ENCODE measurements at places on chromosomes 4 and X.

GRCh38 chr4:164070625-164071024 lies 576.1 kb downstream of the TMA16 start:
- DNase-seq = no peak

DNA sequence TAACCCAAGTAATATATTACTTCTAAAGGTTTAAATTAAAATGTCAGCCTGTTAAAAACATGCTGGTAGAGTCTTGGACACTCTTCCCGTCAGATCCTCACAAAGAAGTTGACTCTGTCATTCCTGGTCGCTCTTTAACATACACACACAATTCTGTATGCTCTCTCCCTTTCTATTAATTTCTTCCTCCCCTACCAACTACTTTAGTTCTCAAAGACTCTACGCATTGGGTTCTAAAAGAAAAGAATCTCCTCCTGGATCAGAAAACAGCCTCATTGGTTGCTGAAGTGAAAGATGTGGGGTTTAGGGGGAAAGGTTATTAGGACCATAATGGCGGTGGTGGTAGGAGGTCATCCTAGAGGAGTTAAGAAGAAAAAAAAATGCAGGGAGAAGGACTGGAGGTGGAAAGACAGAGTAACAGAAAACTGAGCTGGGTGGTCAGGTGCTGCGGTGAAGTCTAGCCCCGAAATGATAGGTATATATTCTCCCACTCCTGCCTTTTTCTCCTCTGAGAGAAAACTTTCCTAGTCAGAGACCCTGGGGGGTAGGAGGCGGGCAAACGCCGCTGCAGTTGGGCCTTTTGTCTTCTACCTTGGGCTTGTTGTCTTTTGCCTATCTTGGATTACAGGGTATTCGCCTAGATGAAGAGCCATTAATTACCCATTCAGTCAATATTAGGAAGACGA lies 5.2 kb upstream of the PITX2 start:
- no peak for DNase-seq

DNA sequence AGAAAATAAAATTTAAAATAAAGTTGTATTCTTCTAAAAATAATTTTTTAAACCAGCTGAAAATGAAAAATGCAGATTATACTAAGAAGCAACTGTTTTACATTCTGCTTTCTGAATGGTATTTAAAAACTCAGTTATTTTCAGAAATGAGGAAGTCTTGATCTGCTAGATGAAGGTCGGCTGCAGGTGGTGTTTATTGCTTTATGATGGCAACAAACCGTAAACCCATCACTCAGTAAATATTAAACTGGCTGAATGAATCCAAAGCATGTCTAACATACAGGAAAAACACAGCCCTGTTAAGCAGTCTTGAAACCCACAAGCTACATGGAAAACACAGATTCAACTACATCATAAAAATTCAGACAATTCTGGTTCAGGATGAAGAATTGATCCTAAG lies 29.3 kb downstream of the DYNLT3 start:
- DNase-seq = no peak

- no peak for DNase-seq
These were observed 49.2 kb upstream of the SCRG1 start for GRCh38 chr4:173448103-173448502.

GRCh38 chrX:71082124-71082647 lies 13.5 kb upstream of the FOXO4 start:
- DNase-seq = no peak

- DNase-seq = peak; percentile 76
These were observed 98.7 kb downstream of the TMEM131L start for GRCh38 chr4:153564630-153565525.

DNA sequence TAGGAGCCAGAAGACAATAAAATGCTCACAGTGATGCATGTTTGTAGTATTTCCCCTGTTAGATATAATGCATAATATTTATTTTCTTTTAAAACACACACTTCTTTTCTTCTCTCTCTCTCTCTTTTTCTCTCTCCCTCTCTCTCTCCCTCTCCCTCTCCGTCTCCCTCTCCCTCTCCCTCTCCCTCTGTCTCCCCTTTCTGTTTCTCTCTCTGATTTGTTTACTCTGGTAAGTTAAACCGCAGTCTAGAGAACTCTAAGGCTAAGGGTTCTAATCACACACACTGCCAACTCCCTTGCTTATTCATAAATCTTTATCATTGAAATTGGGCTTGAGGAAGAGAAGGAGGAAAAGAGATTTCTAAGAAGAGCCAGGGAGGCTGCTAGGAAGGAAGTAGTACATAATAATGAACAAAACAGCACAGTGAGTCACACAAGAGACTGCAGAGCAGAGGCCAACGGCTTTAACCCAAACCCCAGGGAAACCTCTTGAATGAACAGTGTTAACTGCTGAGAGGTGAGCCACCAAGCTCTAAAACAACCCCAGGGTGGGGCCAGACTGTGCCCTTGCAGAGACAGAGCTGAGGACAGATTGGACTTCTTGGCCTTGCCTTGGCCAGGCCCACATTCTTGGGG lies 9.1 kb upstream of the PHOX2B start:
- DNase-seq = no peak

DNA sequence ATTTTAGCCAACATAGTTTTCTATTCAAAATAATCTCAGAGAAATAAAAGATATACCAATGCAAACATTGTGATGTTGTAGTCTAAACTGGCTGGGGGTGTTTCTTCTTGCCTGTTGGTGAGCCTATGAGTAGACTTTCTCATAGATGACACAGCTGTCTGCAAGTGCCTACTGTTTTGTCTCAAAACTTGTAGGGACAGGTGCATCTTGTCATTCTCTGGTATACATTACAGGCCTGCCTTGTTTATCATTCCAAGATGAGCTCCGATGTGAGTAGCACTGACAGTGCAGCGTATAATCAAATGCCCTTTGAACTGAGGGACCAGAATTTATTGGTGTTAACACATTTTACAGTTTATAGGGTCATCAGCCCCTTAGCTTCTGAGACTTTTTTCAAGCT lies 353.8 kb downstream of the PRDM5 start:
- no peak for DNase-seq

DNA sequence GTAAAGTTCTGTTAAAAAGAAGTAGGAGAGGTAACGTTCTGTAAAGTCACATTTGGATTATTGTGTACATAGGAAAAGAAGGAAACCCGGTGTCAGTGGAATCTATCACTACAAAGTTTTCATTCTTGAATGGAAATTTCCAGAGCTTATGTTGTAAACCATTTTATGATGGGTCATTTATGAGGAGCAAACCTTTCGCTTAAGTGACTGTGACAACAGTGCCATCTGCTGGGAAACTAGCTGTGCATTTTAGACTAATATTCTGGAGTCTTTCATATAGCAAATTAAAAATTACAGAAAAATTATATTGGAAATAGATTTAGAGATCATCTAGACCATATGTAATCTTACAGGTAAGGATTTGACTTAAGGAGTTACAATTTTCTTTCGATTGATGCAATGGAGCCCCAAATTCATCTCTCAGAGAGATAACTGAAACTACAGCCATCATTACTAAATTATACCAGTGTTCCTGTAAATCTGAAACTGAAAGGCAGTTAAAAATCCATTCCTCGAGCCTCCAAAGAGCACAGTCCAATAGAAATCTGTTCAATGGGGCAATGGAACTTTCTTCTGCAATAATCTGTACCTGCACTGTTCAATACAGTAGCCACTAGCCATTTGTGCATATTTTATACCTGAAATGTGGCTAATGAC lies 26.9 kb downstream of the ASB9 start:
- DNase-seq = no peak

GRCh38 chr4:147799986-147800555 lies 68.2 kb downstream of the ARHGAP10 start:
- DNase-seq = no peak

DNA sequence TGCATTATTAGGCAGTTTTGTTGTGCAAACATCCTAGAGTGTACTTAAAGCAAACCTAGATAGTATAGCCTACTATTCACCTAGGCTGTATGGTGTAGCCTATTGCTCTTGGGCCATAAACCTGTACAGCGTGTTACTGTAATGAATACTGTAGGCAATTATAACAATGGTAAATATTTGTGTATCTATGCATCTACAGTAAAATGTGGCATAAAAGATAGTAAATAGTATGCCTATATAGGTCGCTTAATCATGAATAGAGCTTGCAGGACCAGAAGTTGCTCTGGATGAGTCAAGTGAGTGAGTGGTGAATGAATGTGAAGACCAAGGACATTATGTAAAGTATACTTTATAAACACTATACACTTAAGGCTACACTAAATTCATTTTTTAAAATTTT lies 16.6 kb downstream of the USO1 start:
- DNase-seq = no peak

DNA sequence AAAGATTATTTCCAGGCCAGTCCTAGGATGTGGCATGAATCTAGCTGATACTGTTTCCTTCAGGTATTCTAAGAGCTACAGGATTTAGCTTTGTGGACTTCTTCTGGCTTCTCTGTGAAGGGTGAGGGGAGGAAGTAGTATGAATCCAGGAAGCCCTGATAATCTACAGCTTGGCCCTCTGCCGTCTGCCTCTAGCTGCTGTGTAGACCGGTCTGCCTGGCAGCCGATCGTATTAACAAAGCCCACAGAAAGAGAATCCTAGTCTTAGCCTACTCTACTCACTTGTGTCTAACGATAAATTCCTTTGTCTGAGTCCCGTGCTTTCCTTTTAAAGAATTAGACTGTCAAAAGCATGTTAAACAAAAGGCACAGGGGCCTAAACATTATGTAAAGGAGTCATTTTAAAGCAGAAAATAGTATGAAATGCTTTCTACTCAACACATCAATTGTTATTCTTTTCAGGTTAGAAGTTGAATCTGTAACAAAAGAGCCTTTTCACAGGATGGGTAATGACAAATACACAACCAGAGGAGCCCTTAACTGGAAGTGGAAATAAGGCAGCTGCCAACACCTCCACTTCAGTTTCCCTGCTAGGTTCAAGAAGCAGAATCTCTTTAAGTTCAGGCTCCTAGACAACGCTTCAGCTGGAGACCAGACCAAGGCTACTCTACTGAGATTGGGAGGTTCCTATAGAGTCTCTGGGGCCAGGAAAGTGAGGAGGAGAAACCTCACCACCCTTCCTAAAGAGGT lies 48.9 kb upstream of the UCP1 start:
- peak; percentile 21 for DNase-seq

- DNase-seq = no peak
These were observed 311.9 kb downstream of the OPHN1 start for GRCh38 chrX:68121371-68121770.

DNA sequence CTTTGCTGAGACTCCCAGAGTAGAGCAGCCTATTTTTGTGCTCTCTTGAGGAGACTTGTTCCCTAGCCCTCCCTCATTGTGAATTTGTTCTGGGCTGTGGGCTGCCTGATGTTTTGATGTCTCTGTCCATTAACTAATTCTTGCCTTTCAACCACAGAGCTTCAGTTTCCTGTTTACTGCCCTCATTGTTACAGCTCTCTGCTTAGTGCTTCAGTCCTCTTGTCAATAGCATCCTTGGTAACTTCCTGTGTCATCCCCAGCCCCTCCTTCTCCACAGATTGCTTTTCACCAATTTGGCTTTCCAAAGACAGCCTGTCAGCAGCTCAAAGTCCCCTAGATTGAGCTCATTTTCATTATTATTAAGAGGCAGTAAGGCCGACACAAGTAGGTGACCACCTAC lies 69.9 kb downstream of the COX7B2 start:
- DNase-seq = no peak

DNA sequence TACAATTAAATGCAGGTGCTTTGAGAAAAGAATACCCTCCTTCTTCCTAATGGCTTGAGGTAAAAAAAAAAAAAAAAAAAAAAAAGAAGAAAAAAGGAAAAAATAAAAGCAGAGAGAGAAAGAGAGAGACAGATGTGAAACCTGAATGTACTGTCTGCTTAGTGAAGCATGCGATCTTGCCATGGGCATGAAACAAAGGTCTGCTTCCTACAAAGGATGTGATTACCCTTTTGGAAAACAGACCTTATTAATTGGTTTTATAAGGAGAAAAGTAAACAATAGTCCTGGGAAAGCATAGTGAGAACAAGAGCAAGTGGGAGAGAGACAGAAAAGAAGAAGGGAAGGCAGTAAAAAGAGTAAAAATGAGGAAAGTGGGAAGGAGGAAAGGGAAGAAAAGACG lies 526.1 kb upstream of the PABPC4L start:
- no peak for DNase-seq

DNA sequence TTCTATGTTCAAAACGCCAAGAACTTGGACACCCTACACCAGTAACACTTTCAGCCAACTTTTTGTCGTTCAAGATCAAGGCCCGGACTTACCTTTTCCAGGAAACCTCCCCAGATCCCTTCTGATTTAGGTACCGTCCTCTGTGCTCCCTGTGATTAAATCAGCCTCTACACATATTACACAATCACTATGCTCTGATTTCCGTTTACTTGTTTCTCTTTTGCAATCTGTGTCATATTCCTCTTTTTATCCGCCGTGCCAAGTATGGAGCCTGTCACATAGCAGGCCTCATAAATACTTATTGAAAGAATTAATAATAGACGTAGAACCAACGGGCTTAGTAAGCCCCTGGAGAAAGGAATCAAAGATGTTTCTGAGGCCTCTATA lies 722 bp upstream of the TMEM33 start:
- no peak for DNase-seq

DNA sequence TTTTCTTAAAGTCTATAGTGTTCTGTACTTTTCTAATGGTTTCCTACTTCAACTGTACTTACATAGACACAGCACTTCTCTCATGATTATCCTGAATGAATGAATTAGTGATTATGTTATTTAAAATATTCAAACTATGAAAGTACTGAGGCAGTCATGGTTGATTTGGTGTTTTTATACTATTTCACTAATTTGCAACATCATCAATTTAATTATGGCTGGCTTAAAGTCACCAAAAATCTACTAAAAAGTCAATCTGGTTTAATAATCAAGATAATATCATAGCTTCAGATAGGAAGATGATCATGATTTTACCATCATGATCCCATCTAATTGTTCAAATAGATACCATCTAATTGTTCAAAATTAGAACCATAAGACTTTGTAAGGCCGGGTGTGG lies 16.8 kb upstream of the TMEM131L start:
- DNase-seq = no peak

- DNase-seq = no peak
These were observed 426.1 kb downstream of the MID1IP1 start for GRCh38 chrX:39227371-39227770.

DNA sequence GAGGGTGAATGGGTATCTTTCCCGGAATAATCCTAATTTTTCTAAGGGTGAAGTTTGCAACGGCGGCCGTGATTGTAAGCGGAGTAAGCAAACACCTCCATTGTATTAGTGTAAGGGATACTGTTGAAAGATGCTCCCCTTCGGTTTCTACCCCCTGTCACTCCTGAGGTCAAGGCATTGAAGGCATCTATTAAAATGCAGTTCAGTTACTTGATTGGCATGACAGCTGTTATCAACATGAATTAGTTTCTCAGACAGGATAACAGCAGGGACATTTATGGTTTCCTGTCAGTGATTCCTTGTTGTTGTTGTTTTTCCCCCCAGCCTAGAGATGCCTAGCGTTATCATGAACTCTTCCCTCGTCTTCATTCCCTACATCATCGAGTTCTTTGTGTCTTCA lies 552 bp downstream of the SLC25A14 start:
- DNase-seq = no peak

DNA sequence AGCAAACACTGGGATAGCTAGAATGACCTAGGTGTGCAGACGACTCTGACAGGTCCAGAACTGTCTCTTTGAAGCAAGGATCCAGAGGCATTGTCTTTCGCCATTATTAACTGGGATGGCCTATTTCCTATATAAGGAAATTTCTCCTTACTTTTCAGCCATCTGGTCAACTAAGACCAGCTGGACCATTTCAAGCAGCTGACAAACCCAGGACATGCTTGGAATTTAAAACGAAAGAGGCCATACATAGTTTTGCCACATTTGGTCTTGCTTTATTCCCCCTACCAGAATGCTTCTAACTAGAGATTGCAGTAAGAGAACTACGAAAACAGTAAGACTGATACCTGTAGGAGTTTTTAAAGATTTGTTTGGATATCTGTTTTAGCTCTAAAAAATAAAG lies 87.0 kb downstream of the GLRA2 start:
- no peak for DNase-seq

Data from retinal pigment epithelial cell (primary cell).